Caudate nucleus (tissue), 63 donors: ENCODE measurements at places on chromosomes 2 and 18.

DNA sequence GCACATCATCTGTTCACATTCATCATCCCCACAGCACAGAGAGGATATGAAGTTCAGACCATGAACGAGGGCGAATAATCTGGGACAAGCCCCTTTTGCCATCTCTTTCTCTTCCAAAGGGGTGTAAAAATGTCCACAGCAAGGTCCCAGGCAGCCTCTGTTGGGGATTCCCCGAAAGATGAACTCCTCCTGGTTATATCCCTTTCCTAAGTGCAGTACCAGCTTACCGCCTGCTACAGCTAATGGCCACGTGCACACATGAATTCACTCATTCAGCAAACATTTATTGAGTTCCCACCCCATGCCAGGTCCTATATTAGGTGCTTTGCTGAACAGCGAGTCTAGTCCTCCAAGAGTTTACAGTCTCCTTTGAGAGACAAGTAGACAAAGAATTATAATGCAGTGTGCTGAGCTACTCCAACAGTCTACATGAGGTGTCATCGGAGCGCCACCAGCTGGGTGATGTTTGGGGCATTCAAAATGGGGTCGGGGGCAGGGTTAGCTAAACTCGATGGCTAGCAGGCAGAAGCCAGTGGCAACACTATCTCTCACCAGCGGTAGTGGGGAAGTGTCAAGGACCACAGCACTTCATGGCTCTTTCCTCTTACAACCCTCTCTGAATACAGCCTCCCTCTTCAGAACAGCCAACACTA, 228.9 kb downstream of the TMEM163 start:
- no peak for DNase-seq

DNA sequence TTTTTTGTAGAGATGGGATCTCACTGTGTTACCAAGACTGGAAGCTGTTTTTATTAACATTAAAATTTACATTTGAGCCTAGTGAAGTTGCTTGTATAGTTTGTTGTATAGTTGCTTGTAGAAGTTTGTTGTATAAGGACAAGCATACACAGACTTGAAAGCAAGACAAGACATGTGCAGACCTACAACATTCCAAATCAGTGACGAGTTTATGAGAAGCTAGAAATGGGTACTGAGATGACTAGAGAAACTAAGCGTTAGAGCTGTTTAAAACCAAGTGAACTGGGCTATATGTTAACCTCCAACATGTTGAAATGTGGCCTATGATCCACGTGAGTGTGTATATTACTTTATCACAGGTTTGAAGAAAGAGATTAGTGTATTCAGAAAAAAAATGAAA, 39.1 kb downstream of the ABCB11 start:
- DNase-seq, result no peak

- DNase-seq, result no peak
Measured at GRCh38 chr2:208311954-208312353, 45.9 kb downstream of the PIKFYVE start.

GRCh38 chr2:220894069-220894468, 678.0 kb downstream of the EPHA4 start:
- no peak for DNase-seq

DNA sequence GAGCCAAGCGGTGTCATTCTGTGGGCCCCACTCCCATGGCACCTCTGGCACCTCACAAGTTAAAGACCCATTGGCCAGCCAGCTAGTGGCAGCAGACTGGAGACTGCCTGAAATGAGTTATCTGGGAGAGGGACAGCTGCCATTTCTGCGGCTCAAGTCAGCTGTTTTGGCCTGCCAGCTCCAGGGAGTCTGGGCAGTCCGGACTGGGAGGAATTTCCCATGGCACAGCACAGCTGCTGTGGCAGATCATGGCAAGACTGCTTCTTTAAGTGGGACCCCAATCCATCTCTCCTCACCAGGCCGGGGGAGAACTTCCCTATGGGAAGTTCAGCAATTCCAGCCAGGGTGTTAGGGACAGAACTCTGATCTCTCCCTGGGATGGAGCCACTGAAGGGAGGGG, 2187.6 kb upstream of the CELF4 start:
- no peak for DNase-seq
